Type B pancreatic cell (in vitro differentiated cells): ENCODE measurements at places on chromosomes 6 and 20. TPM values are rescaled to one million over a fixed set of nuclear protein-coding genes. Genes with fewer than 3 reads are reported as not detected.

Gene CRISP2
- 0.48 and 0.58 TPM in 2 replicates for total RNA-seq

DNA sequence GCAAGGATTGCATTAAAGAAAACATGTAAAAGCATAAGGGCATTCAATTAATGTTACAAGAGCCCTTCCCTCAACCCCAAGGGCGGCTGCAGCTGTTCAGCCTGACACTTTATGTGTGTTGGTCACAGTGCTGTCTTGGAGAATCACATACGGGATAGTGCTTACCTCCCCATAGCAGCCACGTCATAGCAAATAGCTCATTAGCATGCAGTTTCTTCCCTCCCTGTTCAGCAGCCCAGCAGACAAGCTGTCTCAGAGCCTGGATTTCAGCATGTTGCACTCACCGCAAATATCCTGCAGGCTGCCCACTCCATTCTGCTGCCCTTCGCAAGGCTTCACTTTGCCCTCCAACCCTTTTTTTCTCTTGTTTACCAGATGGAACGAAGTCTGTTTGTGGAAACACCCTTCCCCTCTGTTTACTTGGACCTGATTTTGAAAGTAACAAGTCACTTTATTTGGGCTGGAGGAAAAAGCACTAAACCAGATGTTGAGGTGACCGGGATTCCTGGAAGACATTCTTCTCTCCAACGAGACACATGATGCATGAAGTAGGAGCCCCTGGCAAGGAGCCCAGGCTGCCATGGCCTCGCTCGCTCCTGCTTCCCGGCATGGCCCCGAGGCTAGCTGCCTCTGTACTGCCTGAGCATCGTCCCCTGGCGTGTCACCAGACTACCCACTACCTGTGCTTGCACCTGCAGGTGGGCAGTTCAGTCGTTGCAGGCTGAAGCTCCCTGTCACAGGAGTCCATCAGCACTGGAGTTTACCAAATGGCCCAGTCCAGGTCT lies 151.6 kb upstream of the GMDS start:
- no peak for DNase-seq

DNA sequence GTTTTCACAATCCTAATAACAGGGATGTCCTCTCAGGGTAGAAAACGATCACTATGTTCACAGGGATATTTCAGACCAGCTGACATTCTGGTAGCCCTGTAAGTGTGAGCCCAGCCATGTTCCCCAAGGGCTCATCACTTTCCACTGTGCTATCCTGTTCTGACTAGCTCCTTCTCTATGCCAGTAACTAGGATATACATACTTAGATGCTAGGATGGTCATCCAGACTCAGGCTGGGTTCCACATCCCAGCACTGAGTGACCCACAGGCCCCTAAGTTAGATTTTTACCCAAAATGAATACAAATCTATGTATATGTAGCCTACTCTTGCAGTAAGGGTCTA lies 83.0 kb downstream of the CD164 start:
- DNase-seq = no peak

DNA sequence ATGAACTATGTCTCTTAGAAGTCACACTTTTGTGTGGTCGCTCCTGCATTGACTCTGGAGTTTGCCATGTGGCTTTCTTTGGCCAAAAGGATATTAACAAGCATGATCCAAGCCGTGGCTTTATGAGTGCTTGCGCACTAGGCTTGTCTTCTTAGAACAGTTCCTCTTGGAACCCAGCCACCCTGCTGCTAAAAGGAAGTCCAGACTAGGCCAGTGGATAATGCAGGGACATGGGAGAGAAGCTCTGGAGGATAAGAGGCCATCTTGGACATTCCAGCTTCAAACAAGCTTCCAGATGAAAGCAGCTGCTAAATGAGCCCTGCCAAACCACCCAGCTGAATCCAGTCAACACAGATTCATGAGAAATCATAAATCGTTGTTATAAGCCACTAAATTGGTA lies 346.4 kb downstream of the CDC5L start:
- no peak for DNase-seq

DNA sequence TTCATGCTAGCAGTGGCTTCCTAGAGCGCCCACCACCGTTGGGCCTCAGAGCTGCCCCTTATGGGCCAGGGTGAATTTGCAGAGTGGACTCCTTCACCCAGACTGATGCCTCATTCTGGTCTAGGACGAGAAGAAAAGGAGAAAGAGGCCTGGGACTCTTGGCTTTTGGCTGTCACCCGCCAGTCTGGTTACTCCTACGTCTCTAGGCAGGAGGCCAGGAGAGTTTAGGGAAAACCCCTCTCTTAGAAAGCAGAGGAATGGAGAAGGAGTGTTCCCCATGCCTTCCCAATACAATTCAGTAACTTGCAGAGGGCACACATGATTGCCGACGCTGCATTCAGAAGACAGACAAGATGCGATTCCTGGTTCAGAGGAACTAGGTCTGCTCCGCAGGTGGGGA lies 70.1 kb downstream of the CDC5L start:
- DNase-seq = no peak

DNA sequence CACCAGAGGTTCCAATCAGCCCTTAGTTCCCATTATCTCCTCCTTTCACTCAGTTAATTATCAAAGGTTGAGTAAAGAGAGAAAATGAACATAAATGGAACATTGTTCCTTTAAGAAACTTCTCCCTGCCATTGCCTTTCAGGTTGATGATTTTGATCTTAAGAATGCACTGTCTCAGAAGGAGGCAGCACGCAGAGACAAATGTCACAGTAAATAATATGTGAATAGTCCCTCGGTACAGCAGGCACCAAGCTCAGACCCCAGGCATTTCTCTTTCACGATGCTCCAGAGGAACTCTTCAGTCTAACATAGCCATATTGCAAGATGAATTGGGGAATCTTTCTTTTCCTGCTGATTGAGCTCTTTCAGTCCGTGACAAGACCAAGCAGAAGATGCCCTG lies 435.3 kb upstream of the SPTLC3 start:
- DNase-seq = no peak

GRCh38 chr20:46764068-46764467 lies 54.6 kb downstream of the SLC2A10 start:
- no peak for DNase-seq
